ENCODE measurements at places on chromosomes 16 and 17.

DNA sequence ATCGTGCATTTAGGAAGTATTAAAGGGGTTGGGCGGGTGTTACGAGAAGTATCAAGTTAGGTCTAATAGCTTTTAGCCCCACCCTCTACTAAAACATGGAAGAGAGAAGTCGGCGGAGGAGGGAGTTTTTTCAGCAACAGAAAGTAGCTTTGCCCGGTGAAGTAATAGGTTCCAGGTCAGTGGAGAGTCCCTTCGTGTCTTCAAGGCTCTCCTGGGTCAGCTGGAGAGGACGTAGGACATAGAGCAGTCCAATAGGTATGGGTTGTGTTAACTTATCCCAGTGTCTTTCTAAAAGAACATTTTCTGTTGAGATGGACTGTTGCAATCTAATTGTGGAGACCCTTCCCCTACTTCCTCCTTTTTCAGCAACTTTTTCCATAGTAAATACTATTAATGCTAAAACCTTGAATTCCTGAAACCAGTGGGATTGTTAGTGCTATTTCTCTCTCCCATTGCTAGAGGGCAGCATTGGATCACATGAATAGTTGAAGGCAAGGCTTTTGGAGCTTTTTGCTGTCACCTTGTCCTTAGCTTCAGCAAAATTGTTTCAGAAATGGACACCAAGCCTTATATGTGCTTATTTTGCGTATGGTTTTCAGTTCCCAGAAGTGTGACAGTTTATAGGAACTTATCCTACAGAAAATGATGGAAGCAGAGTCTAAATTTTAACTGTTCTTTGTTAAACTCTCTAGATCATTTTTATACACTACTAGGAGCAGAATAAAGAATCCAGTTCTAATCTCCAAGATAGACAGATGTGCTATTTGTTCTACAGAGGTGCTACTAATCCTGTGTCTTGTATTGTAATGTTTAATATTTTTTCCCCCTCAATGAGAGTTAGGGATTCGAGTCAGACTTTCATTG lies 38.4 kb downstream of the UTP18 start:
- no peak for DNase-seq

DNA sequence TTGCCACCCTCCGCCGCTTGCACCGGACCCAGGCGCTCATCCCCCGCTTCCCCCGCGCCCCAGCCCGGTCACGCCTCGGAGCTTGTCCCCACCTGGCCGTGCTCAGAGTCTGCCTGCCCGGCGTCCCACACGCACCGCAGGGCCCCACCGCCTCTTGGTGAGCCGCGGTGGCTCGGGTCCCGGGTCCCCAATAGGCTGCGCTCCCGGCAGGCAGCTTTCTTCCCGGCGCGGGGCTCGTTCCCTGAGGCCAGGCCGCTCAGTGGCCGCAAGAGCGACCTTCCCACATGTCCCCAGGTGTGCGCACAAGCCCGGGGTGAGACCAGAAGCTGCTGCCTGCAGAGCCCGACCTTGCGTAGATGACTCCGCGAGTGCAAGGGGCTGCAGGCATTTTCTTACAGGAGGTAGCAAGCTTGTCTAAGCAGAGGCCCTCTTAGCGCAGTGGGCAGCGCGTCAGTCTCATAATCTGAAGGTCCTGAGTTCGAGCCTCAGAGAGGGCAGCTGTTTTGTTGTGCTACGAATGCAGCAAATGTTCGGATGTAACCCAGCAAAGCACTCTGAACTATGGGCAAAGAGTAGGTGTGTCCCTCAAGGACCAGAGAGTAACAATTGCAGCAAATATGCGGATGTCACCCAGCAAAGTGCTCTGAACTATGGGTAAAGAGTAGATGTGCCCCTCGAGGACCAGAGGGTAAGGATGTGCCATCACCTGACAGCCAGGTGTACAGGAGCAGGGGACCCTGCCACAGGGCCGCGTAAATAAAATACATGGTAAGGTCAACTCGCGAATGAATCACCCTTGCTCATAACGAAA lies 15.6 kb downstream of the TLE7 start:
- DNase-seq, result no peak

DNA sequence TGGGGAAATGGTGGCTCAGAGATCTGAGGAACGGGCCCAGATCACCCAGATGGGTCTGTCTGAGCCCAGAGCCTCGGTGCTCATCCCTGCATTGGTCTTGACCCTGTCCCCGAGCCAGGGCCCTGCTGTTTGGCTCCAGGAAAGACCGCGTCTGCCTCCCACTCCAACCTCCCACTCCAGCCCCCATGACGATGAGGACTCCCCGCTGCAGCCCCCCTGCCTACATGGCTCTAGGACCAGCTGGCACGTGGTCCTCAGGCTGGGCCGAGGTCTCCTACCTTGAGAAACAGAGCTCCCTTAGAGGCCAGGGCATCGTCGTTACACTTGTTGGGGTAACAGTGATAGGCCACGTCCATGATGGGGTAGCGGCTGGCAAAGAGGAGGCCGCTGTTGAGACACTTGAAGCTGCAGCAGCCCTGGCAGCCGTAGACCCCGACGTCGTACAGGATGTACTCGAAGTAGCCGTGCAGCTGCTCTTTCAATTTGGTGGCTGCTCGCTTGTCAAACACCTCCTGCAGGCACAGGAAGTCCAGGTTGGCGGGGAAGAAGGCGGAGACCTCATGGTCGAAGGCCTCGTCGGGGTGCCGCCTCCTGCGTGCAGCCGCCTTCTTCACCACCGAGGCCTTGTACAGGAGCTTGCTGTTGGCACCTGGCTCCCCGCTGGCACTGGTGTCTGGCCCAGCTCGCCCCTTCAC lies 59.9 kb downstream of the PRMT7 start:
- DNase-seq, result no peak

DNA sequence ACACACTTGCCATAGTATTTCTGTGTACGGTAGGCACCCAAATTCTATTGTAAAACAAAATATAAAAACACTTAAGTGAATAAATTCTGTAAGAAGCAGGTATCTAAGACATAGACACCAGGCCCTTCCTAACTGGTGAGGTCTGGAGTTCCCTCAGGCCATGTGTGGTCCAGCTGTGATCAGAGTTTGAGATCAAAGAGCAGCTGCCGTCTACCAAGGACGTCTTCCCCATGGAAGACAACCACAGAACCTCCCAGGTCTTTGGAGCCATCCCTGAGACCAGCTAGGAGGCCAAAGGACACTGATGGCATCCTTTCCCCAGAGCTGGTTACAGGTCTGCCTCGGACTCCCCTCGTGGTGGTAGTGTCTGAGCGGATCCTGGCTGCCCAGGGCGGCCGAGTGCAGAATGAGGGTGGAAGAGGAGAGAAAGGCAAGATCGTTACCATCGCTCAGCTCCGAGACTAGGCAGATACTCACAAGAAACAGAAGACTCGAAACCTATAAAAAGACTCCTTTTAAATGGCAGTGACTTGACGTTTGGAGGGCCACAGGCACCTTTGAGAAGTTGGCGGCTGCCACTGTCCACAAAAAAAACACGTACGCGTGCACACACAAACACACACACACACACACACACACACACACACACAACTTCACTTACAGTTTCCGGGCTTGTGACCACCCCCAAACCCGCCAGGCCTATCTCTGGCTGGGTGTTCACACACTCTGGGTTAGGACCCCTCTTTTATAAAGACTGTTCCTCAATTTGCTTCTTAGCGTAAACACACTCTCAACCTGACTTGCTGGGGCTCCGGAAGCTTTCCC lies 7.5 kb downstream of the TIMP2 start:
- DNase-seq, result no peak

DNA sequence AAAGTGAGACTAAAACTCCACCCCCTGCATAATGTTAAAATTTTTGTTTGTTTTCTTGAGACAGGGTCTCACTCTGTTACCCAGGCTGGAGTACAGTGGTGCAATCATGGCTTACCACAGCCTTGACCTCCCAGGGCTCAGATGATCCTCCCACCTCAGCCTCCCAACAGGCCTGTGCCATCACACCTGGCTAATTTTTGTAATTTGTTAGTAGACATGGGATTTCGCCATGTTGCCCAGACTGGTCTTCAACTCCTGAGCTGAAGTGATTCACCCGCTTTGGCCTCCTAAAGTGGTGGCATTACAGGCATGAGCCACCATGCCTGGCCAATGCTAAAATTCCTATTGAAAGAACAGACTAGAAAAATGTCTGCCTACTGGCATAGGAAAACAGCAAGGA lies 103.8 kb downstream of the TRIM37 start:
- no peak for DNase-seq
